Hematopoietic multipotent progenitor cell (in vitro differentiated cells): ENCODE measurements at places on chromosomes 6 and 20. TPM values are rescaled to one million over a fixed set of nuclear protein-coding genes. Genes with fewer than 3 reads are reported as not detected.
A peak's percentile ranks its signal among the peaks of the same experiment; 100 is the strongest.

The KCNK16 gene
- total RNA-seq: not detected

DNA sequence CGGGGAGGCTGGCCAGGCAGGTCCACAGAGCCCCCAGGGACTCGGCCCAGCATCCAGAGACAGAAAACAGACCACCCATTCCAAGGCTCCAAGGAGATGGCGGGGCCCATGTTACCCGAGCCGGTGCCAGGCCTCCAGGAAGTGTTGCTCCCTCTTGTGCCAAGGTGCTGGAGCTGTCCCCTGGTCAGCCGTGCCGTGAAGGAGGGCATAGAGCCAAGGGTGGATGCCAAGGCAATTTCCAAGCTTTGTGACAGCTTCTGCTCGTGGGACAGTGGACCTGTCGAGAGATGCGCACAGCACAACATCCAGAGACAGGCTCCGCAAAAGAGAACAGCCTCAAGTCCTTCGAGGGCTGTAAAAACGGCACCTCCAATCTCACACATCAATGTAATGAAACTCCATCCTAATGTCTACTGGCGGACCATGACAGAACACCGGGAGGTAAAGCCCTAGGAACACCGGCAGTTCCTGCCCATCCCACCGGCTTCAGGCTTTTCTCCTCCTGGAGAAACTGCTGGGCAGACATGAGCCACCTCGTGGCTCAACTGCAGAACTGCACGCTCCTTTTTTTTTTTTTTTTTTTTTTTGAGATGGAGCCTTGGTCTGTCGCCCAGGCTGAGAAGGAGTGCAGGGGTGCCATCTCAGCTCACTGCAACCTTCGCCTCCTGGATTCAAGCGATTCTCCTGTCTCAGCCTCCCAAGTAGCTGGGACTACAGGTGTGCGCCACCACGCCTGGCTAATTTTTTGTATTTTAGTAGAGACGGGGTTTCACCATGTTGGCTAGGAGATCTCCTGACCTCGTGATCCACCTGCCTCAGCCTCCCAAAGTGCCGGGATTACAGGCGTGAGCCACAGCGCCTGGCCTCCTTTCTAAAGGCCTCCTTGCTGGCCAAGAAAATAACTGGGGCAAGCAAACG is 30.9 kb upstream of the AVP start:
- DNase-seq: peak; percentile 54

GRCh38 chr6:118708744-118709143 is 57.4 kb upstream of the CEP85L start:
- no peak for DNase-seq

- DNase-seq: no peak
Measured at GRCh38 chr6:27161603-27161945, 85.9 kb upstream of the PRSS16 start.
